ENCODE measurements at places on chromosomes 11 and 22.

GRCh38 chr22:27480487-27480886 lies 321.1 kb downstream of the MN1 start:
- DNase-seq, result peak; percentile 53

DNA sequence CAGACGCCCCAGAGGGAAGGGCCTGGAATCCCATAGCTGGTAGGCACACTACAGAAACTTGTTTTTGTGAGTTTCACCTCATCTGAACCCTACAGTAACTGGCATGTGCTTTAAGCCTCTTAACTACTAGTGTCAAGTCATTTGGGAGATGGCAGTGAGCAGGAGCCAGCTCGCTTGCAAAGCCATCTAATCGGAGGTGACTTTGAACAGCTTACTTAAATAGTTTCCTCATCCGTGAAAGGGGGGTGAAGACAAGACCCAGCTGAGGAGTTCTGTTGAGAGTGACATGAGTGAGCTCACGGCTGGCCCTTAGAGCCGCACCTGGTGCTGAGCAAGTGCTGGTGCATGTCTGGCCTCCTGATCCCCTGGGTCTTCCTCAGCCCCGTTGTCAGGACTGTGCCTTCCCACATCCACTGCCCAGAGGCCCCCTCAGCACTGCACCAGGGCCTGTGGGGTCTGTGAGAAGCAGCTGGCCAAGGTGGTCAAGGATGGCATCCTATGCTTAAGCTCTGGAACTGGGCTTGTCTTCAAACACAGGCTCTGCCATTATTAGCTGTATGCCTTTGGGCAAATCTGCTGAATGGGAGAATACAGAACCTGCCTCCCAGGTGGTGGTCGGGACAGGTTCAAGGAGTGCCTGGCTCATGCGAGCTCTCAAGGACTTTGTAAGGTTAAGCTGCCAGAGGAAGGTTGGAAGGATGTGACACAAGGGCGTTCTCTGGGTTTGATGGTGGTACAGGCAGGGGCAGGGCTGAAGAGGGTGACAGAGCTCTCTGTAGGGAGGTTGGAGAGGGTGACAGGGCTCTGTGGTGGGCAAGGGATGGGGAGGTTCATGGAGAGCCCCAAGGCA lies 27.3 kb downstream of the INCENP start:
- DNase-seq, result no peak

- DNase-seq, result no peak
Measured at GRCh38 chr11:113675565-113675964, 30.5 kb downstream of the TMPRSS5 start.

- no peak for DNase-seq
Measured at GRCh38 chr11:110455718-110456117, 26.0 kb downstream of the FDX1 start.

GRCh38 chr11:104060820-104061219 lies 24.4 kb downstream of the DDI1 start:
- no peak for DNase-seq

DNA sequence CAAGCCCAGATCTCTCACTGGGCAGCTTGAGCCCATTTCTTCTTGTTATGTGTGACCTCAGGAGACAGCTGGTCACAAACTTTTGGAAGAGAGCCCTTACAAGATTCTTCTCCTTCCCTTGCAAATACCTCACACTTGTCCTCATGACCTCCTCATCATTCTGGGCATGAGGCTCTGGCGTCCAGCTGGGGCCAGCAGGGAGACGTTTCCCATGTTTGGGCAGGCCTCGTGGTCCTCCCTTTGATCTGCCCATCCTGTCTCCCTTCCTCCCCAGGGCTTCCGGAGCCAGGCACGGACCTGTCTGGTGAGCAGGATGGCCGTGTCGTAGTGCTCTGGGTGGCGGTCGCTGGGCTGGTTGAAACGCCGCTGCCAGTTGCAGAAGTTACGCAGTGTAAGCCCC lies 9.7 kb downstream of the ADAMTS8 start:
- no peak for DNase-seq

DNA sequence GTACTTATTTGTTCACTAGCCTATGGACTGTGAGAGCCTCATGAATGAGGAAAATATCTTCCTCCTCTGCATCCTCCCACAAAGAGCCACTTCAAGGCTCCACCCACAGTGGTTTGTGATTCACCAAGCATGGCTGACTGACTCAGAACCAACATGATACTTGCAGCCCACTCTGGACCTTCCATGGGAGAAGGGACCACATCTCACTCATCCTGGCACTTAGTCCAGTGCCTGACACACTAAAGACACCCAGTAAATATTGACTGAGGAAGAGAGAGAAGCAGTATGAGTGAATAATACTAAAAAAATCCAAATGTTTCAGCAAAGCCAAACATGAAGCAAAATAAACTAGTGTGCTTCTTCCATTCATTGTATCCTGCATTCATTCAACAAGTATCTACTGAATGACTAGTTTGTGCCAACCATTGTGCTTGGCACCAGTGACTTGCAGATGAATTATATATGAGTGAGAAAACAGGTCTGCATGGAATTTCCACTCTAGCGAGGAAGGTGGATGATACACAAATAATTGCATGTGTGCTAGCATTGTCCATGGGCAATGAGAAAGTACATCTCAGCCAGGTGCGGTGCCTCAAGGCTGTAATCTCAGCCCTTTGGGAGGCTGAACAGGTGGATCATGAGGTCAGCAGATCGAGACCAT lies 54.9 kb upstream of the BLID start:
- no peak for DNase-seq

- no peak for DNase-seq
Measured at GRCh38 chr11:47516984-47517853, 35.7 kb downstream of the CELF1 start.

DNA sequence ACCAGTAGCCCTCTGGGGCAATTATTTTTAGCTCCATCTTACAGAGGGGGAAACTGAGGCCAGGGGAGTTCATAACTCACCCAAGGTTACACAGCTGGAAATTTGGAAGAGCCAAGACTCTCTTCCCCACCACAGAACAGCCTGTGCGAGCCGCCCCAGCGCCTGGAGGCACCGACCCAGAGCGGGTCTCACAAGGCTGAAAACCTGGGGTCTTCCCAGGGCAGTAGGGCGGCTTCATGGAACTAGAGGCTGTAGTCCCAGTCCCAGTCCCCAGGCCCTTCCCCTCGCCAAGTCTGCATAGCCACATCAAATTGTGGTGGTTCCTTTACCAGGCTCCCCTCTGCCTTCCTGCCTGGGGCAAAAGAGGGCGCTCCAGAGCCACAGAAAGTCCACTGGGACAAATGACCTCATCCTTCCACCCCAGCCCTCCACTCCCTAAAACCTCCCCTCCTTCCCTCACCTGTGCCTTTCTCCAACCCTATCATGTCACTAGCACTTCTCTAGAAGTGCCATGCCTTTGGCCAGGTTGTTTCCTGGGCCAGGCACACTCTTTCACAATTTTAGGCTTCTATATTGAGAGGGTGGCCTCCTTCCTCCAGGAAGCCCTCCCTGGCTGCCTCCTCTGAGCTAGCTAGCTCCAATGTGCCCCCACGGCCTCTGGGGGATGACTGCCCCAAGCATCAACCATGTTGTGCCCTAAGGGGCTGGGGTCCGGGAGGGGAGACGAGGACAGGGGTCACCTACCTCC lies 15.2 kb upstream of the CDC42EP1 start:
- DNase-seq, result no peak

DNA sequence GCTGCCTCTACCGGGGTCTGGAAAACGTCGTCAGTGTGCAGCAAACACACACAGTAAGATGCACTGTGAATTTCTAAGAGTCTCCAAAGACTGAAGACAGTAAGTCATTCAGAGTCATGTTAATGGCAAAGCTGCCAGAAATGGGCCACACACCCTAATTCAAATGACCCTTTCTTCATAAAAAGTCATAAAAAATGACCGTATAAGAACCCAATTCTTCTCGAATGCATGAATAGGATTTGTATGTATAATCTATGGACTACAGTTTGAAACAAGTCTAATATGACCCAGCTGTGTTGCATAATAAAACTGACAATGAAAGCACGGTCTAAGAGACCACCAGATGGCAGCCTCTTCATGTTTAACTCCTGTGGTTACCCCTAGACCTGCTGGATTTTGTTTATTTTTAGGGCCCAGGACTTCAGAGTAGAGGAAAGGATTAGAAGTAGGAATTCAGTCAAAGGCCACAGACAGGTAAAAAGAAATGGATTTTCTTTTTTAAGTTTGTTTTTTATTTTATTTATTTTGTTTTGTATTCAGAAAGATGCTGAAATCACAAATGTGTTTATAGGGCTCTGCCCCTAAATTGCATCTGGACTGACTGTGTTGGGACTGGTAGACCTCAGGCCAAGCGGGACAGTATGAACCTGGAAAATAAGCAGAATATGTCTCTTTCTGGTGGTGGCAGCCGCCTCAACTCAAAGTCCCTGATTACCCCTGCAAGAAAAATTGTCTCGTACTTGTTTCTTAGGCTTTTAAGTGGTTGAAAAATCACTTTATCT lies 32.1 kb upstream of the SLC5A12 start:
- DNase-seq, result peak; percentile 36

GRCh38 chr22:27883656-27884350 lies 35.3 kb downstream of the PITPNB start:
- DNase-seq, result no peak

- no peak for DNase-seq
Measured at GRCh38 chr11:128694618-128695481, 978 bp downstream of the FLI1 start.

DNA sequence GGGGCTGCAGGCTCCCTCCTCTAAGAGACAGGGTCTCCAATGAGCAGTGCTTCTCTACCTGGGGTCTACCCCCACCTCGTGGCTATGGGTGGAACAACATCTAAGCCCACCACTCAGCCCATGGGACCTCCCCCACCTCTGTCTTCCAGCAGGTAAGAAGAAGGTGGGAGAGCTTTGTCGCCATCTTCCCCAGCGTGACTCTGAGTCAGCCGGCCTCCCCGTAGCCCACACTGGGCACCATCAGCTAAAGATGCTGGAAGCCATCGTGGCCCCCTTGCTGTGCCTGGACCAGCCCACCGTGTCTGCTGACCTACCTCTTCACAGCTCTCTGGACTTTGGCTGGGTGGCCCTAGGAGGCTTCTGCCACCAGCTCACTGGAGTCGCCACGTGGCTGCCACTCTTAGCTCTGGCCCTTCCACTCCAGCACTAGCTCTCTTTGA lies 944 bp downstream of the C11orf86 start:
- DNase-seq, result peak; percentile 13

GRCh38 chr22:29143941-29144785 lies 61.5 kb upstream of the EMID1 start:
- DNase-seq, result peak; percentile 43

GRCh38 chr11:69368119-69368880 lies 74.3 kb downstream of the MYEOV start:
- DNase-seq, result no peak

DNA sequence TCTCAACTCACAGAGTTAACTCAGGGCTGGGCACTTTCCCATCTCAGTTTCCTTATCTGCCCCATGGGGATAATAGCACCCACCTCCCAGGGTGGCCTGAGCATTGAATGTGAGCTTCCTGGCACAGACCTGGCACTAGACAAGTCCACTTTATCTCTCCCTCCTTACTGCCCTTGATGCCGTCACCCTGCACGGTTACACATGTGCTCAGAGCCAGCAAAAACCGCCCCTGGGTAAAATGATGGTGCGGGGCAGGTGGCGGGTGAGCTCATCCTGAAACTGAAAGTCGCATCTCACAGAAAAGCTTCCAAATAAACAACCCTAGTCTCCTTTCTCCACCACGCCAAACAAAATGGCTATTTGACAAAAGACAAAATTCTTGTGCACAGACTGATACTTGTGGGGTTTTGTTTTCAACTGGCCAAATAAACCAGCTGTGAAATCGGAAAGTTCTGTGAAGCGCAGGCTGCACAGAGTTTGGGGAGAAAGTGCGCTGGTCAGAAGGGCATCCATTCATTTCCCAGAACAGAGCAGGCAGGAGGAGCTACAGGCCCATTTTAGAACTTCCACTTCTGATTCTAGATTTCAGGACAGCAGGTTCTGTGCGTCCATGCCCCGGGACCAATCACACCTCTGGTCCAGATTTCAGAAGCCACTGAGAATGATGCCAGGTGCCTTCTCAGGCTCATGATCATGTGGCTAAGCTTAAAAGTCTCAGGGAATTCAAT lies 138.1 kb downstream of the SHANK2 start:
- no peak for DNase-seq

- DNase-seq, result no peak
Measured at GRCh38 chr11:134739136-134739535, 327.1 kb upstream of the B3GAT1 start.

DNA sequence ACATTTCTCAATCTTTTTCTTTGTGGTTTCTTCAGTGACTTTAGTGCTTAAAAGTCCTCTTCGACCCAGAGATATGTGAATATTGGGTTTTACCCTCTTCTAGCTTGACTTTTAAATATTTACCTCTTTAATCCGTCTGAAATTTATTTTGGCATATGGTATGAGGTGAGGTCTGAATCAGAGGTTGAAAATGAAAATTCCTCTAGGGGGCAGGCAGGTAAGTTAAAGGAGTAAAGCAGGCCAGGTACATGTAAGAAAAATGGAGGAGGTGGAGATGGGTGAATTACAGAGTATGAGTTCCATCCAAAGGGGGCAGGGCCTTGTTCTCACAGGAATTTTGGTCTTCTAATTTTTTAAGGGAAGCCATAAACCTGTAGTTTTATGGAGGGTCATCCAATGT lies 263.8 kb upstream of the NARS2 start:
- DNase-seq, result peak; percentile 26

GRCh38 chr22:47439643-47440265 lies 677.3 kb downstream of the TBC1D22A start:
- DNase-seq, result no peak

DNA sequence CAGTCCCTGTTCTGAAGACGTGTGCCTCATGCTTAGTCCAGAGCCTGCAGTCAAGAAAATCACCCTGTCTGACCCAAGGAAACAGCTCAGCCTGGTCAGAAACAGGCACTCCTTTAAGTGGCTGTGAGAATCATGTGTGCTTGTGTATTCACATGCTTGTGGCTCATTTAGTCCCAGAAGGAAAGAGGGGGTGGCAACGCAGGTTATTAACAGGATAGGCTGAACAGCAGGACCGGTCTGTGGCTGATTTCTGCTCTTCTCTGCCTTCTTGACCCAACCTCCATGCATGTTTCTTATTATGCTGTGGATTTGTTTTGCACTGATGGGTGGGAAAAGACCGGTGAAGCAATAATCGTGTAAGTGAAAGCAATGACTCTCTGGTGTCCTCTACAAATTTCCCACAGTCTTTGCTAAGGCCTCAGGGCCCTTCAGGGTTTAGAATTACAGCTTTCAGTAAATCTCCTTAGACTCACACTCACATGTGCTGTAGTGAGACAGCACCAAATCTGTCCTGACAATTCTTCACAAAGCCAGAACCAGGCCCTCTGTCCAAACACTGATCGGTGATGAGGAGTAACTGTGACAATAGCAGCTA lies 288.1 kb downstream of the ETS1 start:
- DNase-seq, result no peak
